Glomerular endothelial cell (primary cell): ENCODE measurements at places on chromosomes 5 and 9.

GRCh38 chr5:181164076-181164952 lies 16.9 kb downstream of the OR2V2 start:
- DNase-seq = no peak

GRCh38 chr9:121322737-121323448 lies 47.2 kb downstream of the STOM start:
- DNase-seq = no peak

DNA sequence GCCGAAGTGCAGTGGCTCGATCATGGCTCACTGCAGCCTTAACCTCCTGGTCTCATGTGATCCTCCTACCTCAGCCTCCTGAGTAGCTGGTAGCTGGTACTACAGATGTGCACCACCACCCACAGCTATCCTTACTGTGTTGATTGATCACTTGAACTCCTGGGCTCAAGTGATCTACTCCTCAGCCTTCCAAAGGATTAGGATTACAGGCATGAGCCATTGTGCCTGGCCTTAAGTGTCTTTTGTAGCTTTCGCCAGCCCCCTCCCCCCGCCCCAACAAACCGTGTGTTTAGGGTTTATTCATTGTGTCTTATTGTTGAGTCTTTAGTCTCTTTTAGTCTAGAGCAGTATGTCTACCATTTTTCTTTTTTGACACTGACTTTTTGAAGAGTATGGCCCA lies 33.1 kb downstream of the SPIN1 start:
- no peak for DNase-seq

DNA sequence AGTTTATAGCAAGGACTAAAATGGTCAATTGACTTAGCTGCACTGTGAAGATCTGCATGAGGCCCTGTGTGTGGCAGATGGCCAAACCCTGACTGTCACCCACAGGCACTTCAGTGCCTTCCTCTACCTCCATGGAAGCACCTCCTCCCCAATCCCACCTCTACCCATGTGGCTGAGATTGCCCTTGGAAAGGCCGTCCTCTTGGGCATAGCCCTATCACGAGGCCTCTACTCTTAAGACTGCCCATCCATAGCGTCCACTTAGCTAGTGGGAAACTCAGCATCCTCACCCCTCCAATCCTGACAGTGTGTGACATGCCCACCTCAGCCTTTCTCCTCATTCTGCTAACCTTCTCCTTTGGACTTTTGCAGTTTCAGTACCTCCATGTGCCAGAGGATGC lies 510.2 kb downstream of the BNC2 start:
- no peak for DNase-seq

DNA sequence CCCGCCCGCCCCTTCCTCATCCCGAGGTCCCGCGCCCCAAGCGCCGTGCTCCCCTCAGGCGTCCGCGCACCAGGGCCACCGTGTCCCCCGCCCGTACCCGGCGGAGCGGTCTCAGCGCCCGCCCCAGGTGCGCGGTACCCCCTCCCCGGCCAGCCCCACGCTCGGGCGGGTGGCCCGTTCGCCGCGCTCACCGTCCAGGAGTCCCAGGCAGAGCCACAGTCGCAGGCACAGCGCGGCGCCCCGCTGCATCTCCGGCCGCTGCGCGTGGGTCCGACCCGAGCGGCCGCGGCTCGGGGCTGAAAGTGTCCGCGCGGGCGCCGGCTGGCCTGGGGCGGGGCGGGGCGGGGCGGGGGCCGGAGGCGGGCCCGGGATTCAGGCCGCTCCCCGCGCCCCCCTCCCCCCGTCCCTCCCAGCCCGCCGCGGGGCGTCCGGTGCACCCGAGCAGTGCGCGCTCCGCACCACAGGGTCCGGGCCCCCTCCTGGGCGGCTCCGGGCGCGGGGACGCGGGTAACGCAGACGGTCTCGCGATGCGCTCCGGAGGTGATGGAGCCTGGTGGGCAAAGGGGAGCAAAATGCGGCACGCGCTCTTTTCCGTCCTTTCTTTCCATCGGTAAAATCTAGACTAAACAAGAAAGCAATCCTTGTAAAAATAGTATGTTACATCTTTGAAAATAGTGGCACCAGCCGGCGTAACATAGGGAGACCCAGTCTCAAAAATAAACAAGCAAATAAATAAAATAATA lies at the start of gene FLT4:
Gene FLT4, minus strand, starts transcription at position 304 of the 743 bp plus-strand sequence. Its CDS starts 55 bp downstream, at position 249.
- DNase-seq = no peak

- DNase-seq = no peak
Measured at GRCh38 chr5:53994148-53994547, 316.2 kb downstream of the ARL15 start.

- no peak for DNase-seq
Measured at GRCh38 chr5:176816791-176817347, 6.5 kb downstream of the UNC5A start.

DNA sequence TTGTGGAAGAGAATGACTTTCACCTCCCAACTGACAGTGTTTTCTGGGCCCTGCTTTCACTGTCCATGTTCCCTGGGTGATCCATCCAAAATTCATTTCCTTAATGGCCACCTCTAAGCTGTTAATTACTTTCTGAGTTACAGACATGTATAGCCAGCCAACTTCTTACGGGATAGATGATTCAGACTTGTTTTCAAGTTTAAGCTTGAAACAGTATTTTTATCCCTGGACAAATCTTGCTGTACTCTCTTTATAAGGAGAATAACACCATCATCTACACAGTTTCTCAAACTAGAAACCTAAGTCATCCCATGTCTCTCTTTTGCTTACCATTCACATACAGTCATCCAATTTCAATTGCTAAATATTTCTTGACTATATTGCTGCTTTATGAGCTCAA lies 6.9 kb downstream of the FAM174A start:
- DNase-seq = no peak
